ENCODE measurements at places on chromosomes 5 and 9.

DNA sequence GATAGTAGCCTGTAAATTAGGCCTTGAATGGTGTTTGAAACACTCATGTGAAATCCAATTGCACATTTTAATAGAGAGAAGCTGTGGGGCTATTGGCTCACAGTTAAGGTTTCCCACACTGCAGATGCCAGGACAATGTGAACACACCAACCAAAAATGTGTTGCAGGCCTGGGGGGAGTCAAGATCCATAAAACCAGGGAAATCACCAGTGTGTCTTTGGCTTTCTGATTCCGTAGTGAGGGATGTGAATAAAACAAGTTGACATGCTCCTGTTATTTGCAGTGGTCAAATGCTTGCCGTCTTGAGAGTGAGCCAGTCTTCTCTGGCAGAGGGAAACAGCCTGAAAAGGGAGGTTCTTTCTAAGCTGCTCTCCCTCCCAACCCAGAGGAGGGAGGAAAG is 79.0 kb downstream of the ZNF462 start:
- DNase-seq = no peak

- DNase-seq = no peak
Measured at GRCh38 chr9:14030375-14031059, 283.4 kb downstream of the NFIB start.

DNA sequence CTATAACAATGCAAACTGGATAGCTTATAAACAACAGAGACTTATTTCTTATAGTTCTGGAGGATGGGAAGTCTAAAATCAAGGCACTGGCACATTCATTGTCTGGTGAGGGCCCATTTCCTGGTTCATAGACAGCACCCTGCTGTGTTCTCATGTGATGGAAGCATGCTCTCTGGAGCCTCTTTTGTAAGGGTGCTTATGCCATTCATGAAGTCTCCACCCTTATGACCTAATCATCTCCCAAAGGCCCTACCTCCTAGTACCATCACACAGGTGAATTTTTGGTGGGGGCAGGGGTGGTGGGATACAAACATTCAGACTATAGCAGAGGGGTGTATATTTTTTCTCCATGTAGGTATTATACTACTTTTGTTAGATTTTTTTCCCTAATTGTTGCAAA is 92.4 kb downstream of the UNC13B start:
- no peak for DNase-seq

- DNase-seq = no peak
Measured at GRCh38 chr9:122206118-122207046, 22.4 kb downstream of the LHX6 start.

DNA sequence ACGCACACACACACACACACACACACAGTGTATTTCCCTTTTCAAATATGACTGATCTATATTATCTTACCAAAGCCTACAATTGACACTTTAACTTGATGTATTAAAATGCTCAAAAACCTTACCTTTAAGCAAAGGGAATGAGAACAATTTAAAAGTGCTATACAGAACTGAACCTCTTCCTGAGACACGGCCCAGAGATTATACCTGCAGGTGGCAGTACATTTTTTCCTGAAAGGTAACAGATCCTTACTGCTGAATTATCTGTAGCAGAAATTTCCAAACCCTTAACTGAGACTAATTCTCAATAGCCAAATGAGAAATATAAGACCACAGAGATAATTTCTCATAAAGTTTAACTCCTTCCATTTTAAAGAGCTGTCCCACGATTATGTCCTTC is 91.1 kb downstream of the MYO10 start:
- no peak for DNase-seq

- no peak for DNase-seq
Measured at GRCh38 chr5:10576121-10576789, 12.4 kb downstream of the ANKRD33B start.

DNA sequence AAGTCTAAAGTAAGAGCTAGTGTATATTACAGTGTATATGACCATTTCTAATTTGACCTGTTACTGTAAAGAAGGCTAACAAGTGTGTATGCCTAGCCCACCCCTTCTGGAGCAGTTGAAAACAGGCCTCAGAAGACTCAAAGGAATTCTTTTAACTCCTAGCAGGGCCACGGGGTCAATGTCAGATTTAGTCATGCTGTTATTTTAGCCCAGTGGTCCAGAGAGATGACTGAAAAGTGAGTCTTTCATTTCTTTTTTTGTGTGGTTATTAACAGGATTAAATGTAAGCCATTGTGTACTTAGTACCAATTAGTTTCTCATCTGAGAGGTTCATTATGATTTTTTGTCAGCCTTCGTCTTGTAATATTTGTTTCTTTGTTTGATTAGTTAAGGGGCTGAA is 24.4 kb downstream of the ZCCHC7 start:
- no peak for DNase-seq

GRCh38 chr9:7777771-7778170 is 21.8 kb downstream of the DMAC1 start:
- DNase-seq = no peak

DNA sequence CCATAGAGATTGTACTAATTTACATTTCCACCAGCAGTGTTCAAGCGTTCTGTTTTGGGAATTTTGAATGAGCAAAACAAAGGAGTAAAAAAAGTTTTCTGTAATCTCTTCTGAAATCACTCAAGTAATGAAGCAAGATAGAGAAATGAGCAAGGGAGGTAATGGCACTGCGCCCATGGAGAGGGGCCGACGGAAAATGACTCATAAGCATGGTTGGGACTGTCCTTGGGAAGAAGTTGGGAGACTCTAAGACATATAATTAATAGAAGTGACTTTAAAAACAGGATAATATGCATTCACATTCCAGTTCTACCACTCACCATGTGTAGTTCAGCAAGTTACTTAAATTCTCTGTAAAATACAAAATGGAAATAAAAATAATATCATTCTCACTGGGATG is 62.5 kb upstream of the C5orf46 start:
- DNase-seq = no peak

- DNase-seq = no peak
Measured at GRCh38 chr9:116998305-116998704, 311.2 kb downstream of the TRIM32 start.

DNA sequence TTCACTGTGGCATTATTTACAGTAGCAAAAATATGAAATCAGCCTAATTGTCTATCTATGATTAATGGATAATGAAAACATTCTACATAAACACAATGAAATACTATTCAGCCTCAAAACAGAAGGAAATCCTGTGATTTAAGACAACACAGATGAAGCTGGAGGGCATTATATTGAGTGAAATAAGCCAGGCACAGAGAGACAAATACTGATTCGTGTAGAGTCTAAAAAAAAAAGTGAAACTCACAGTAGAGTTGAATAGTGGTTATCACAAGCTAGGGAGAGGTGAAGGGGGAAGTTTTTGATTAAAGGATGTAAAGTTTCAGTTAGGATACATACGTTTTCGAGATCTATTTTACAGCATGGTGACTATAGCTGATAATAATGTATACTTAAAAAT is 122.2 kb downstream of the ADAMTS6 start:
- no peak for DNase-seq

DNA sequence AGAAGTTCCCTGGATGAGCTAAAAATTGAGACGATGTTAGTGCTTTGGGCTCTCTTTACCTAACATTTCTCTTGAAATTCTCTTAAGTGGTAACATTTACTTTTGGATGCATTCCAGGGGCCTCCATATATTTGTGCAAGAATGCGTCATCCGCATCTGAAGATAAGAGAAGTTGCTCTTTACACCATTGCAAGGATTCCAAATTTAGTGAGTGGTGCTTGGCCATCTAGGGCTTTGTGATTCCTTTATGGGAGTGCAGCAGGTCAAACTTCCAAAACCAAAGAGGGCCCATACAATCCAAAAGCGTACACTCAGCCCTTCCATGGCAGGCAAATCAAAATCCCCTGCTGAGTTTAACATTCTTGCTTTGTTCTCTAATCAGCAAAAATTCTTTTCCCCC is 102.0 kb upstream of the DMAC1 start:
- no peak for DNase-seq
